ENCODE measurements at places on chromosomes 7 and 10. TPM values are rescaled to one million over a fixed set of nuclear protein-coding genes. Genes with fewer than 3 reads are reported as not detected.

DNA sequence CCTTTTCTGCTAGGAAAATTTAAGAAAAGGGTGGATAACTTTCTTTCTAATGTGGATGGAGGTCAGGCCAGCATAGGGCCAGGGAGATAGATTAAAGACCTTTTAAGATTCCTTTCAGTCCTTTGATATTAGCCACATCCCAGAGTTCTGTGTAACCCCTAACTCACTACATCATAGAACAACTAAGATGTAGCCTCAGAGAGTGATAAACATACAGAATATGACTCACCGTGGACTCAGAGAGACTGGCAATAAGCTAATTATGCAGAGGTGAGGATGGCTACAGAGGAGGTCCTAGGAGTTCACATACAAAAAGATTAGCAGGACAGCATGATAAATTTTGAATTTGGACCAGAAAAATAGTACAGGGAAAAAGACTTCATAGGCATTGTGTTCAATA lies 141.0 kb downstream of the AOAH start:
- no peak for DNase-seq

DNA sequence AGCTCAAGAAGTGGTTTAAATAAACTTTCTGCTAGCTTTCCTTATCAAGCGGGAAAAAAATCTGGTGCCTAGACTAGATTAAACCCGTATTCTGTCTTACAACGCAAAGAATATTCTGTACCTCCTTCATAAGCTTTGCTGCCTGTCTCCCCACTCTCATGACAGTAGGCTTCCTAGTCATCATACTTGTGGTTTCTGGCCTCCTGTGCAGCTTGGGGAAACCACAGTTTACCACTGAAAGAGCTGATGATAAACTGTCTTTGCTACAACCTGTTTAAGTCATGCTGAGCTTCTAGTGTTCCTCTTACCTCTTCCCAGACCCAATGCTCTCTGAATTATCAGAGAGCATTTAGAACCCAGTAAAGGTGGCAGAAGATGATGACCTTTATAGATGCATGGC lies 55.0 kb downstream of the PODXL start:
- no peak for DNase-seq

The PLEKHS1 gene
- not detected for total RNA-seq

GRCh38 chr7:151537818-151538561 lies 18.3 kb upstream of the RHEB start:
- DNase-seq = no peak

The GPNMB gene
- total RNA-seq = not detected

DNA sequence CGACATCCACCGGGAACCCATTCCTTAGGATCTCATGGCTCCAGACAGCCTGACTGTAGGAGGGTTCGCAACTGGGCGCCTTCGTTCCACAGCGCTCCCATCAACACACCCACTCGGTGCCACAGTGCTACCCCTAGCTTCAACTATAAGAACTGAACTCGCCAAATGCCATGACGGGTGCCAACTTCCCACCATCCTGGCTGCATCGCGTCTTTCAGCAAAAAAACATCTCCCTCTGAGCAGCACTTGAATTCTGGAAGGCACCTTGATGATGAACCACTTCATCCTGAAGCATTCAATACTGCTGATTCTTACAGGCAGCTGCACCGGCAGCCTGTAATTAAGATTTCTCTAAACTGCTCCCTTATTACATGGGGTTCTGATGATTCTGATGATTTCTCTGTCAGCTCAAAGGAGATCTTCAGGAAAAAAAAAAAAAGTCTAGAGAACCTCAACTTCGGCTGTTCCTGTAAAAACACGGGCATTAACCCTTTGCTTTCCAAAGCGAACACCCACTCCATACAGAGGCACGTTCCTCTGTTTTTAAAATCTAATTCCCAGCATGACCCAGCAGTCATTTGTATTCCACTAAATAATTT lies 1.3 kb downstream of the CYTH3 start:
- DNase-seq = no peak

DNA sequence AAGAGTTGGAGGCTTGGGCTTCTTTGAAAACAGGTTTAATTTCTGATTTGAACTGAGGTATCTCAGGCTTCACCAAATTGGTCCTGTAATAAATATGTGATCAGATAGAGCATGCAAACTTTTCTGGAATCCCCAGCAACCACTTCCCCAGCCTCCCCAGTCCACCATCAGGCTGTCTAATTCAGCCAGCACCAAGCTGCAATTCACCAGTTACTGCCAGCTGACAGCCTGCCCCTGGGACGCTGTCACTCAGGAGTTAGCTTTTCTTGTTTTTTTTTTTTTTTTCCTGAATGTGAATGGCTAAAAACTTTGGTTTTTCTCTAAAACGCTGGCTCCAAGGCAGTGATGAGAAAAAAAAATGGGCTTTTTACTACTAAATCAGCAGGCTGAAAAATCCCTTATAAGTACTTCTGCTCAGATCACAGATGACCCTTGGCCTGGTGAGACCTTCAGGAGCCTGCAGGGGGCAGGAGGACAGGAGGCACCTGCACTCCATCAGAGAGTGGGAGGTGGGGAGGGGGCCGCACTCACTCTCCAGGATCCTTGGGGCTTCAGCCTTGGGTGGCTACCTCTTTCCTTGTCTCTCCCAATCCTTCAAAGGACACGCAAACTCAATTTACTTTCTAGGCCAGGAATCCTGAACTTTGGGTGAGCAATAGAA lies 349.4 kb downstream of the GATA3 start:
- no peak for DNase-seq

The TMEM26 gene
- 0.05 TPM for total RNA-seq

The SLC18A3 gene
- 16.7 TPM for total RNA-seq

GRCh38 chr7:4634166-4634565 lies 47.9 kb upstream of the FOXK1 start:
- DNase-seq = no peak

DNA sequence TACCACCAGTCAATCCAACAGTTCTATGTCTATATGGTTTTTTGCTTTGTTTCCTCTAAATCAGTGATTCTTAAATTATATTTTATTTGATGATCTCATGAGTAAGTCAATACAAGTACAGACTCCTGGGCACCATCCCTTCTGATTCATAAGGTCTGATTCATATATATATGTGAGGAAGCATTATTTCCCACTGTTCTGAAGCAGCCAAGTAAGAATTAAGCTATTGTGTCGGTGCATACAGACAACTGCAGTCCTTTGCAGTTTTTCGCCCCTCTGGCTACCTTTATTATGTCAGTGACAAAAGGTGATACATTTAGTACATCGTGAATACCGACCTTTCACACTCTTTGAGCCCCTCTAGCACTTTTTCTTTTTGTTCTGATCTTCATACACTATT lies 1079.6 kb upstream of the C7orf33 start:
- no peak for DNase-seq

The NUPR2 gene
- total RNA-seq = not detected

- no peak for DNase-seq
These were observed 140.0 kb downstream of the PTPRN2 start for GRCh38 chr7:158447506-158448171.

The ARPC1A gene
- total RNA-seq = 216 TPM

- no peak for DNase-seq
These were observed 76.6 kb downstream of the CCDC3 start for GRCh38 chr10:12924911-12925310.

The WNT16 gene
- total RNA-seq = not detected

- no peak for DNase-seq
These were observed 44.6 kb downstream of the HGF start for GRCh38 chr7:81725003-81725811.

GRCh38 chr7:25087855-25088254 lies 37.2 kb downstream of the CYCS start:
- DNase-seq = no peak

The CHST3 gene
- total RNA-seq = 24.5 TPM

The ARHGEF35 gene
- total RNA-seq = 1.2 TPM

The IQCE gene
- total RNA-seq = 22.4 TPM

DNA sequence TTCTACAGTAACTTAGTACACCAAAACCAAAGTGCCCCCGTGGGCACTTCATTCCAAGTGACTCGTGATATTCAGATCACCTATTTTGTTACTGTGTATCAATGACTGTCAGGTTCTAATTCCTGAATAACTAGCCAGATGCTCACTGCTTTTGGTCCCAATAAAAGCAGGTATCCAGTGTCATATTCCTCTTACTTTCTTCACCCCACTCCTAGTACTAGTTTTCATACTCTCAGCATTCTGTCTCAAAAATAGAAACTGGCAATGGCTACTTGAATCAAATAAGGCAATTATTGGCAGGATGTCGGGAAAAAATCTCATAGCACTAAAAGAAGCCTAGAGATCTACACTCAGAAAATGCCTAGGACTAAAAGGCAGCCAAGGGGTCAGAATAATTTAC lies 84.6 kb downstream of the ZNF467 start:
- no peak for DNase-seq

The ACADSB gene
- total RNA-seq = 17.2 TPM

GRCh38 chr7:77226357-77226839 lies 26.8 kb upstream of the FGL2 start:
- DNase-seq = no peak

The LRRC17 gene
- 35.8 TPM for total RNA-seq

The ELMO1 gene
- total RNA-seq = 7.4 TPM

DNA sequence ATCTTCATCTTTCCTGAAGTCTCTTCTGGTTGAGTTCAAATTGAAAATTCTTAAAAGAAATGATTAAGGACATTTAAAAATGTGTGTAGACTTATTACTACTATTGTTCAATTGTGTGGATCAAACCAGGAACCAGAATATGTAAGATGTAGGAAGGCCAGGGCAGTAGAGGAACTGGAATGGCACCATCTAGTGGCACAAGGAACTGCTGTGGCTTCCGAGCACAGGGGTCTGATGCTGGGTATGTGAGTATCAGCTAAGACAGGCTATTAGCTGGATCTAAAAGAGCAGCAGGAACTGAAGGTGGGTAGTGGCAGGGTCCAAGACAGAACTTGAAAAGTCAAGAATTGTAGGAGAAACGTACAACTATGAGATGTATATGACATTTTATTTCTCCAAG lies 247.3 kb downstream of the SEMA3A start:
- DNase-seq = no peak

GRCh38 chr10:77386838-77387237 lies 250.8 kb downstream of the KCNMA1 start:
- DNase-seq = no peak

DNA sequence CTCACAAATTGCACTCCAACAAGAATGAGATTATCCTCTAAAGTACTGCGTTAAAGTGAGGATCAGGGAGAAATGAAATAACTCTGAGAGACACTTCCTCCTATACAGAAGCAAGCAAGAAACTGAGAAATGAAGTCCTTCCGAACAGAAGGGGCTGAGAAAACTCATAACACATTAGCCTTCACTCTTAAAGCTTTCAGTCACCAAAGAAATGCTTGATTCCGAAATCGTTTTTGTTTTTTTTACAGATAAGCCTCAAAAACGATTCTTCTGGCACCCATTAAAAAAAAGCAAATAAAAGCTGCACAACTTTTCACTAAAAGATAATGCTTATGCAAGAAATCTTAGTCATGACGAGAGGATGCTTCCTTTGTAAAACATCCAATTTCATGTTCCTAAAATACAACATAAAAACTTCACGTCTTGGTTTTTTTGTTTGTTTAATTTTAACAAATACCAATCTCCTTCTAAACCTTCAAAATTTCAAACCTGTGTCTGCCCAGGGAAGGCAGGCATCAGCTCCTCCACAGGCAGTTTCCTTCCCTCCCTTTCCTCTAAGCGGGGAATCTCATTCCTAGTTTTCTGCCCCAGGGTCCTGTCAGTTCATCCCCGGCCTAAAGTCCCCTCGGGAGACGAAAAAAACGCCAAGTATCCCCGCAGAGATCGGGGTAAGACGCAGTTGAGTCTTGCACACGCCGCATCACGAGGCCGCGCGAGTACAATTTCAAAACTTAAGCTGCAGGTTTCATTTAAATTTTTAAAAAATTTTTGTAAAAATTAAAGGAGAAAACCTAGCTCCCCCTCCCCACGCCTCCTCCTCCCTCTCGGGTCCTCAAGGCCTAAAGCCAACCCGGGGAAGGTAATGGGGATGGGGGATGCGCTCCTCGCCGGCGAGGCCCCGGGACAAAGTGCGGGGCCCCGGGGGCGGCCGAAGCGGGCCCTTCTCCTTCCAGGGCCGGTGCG lies 1.1 kb downstream of the BAZ1B start:
- DNase-seq = peak; percentile 9

GRCh38 chr7:94452239-94452638 lies 57.4 kb upstream of the CASD1 start:
- no peak for DNase-seq

- DNase-seq = no peak
These were observed 318.5 kb downstream of the INHBA start for GRCh38 chr7:41384418-41384817.
